H9 (cell line): ENCODE measurements at places on chromosomes 12 and 14. TPM values are rescaled to one million over a fixed set of nuclear protein-coding genes. Genes with fewer than 3 reads are reported as not detected.

DNA sequence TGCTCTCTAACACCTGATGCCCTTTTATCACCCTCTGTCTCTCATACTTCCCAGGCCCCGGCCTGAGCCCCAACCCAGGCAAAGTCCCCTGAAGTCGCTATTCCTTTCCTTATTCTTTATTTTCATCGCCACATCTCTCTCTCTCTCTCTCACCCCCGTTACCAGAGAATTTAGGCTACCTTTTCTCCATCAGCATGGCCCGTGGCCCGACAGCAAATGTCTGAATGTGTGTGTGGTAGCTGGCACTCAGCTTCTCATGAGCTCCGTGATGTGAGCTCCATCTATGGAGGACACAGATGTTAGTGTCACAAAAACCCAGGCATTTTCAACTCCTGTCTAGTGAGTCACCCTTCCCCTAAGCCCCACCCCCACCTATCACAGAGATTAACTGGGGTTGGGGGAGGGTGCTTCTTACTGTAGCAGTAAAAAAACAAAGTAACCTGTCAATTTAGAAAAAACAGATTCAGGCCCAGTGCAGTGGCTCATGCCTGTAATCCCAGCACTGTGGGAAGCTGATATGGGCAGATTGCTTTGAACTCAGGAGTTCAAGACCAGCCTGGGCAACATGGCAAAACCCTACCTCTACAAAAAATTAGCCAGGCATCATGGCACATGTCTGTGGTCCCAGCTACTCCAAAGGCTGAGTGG lies 53.8 kb downstream of the VCPKMT start:
- no peaks in the 10 kb centered on the region for H3K36me3 ChIP-seq
- no peak for DNase-seq
- no peak overlapping the region for H3K27ac ChIP-seq
- H3K4me3 ChIP-seq: no peak overlapping the region

LHX5 gene
- total RNA-seq: 1.9 and 2.1 TPM in 2 replicates

AHNAK2 gene
- total RNA-seq: 2.3 and 2.8 TPM in 2 replicates

PIGH gene
- 9.3 and 9.4 TPM in 2 replicates for total RNA-seq

TSPAN8 gene
- total RNA-seq: not detected in 2 replicates
